Hindlimb muscle (tissue), 1 donor: ENCODE measurements at places on chromosomes 2 and 18. TPM values are rescaled to one million over a fixed set of nuclear protein-coding genes. Genes with fewer than 3 reads are reported as not detected.

ATOH8 gene
- polyA plus RNA-seq: 25.6 TPM

POU3F3 gene
- not detected for polyA plus RNA-seq

GNAL gene
- 2.3 TPM for polyA plus RNA-seq

LCT gene
- polyA plus RNA-seq: not detected

EGR4 gene
- not detected for polyA plus RNA-seq

SNRPD1 gene
- polyA plus RNA-seq: 75.6 TPM

SERPINB3 gene
- not detected for polyA plus RNA-seq

ASAP2 gene
- polyA plus RNA-seq: 18.8 TPM

GKN2 gene
- polyA plus RNA-seq: not detected

DIPK1C gene
- polyA plus RNA-seq: 9.4 TPM

PLA2R1 gene
- polyA plus RNA-seq: 1.4 TPM

HOXD13 gene
- polyA plus RNA-seq: not detected

POTEI gene
- 0.04 TPM for polyA plus RNA-seq

CXCR1 gene
- not detected for polyA plus RNA-seq

RND3 gene
- 32.5 TPM for polyA plus RNA-seq

BCL2L11 gene
- 12.6 TPM for polyA plus RNA-seq

PAIP2B gene
- 3.5 TPM for polyA plus RNA-seq

CREG2 gene
- polyA plus RNA-seq: 6.7 TPM

CYBRD1 gene
- polyA plus RNA-seq: 73.0 TPM

TRAK2 gene
- 23.6 TPM for polyA plus RNA-seq

CRYGC gene
- polyA plus RNA-seq: not detected

KIF5C gene
- polyA plus RNA-seq: 0.96 TPM

WDSUB1 gene
- 8.9 TPM for polyA plus RNA-seq

GAREM1 gene
- 8.1 TPM for polyA plus RNA-seq

LBX2 gene
- 0.52 TPM for polyA plus RNA-seq

DNAJC27 gene
- 8.1 TPM for polyA plus RNA-seq

GALNT5 gene
- 1.7 TPM for polyA plus RNA-seq

ANTXR1 gene
- 108 TPM for polyA plus RNA-seq

IKZF2 gene
- 4.2 TPM for polyA plus RNA-seq

ATRAID gene
- polyA plus RNA-seq: 83.7 TPM

TTN gene
- 337 TPM for polyA plus RNA-seq

IL1B gene
- polyA plus RNA-seq: 0.76 TPM
